ENCODE measurements at places on chromosomes 2 and 18.
A peak's percentile ranks its signal among the peaks of the same experiment; 100 is the strongest.

- no peak for DNase-seq
- no peak overlapping the region for H3K4me3 ChIP-seq
Measured at GRCh38 chr2:146873646-146874259, 971.1 kb upstream of the ACVR2A start.

- no peak overlapping the region for H3K4me3 ChIP-seq
- H3K27ac ChIP-seq: no peak overlapping the region
- no peak for DNase-seq
- no peaks in the 10 kb centered on the region for H3K36me3 ChIP-seq
- H3K27me3 ChIP-seq: no peaks in the 10 kb centered on the region
Measured at GRCh38 chr18:25235401-25236042, 116.4 kb downstream of the ZNF521 start.

- DNase-seq: no peak
- no peaks in the 10 kb centered on the region for H3K36me3 ChIP-seq
- H3K27me3 ChIP-seq: peaks cover 2% of the 10 kb centered on the region
- no peak overlapping the region for H3K27ac ChIP-seq
Measured at GRCh38 chr2:241966647-241967466, 97.3 kb downstream of the RTP5 start.

DNA sequence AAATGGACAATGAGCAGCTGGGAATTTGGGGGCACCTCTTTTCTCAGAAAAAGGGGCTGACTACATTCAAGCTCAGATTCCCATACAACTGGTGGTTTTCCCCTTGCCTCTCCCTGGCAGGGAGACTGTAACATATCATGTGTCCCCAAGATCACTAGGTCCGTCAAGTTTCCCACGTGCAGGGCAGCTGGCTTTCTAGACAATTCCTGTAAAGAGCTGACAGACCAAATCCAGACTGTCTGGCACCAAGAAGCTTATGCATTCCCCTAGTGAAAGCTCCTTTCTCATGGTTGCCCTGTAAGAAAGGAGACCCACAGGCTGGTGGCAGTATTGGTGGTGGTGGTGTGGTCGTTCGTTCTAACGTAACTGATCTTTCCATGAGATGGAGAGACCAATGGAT is 48.8 kb downstream of the THUMPD2 start:
- H3K27me3 ChIP-seq: no peaks in the 10 kb centered on the region
- no peak for DNase-seq
- H3K36me3 ChIP-seq: peaks cover 15% of the 10 kb centered on the region
- H3K27ac ChIP-seq: no peak overlapping the region

- no peak for DNase-seq
- no peak overlapping the region for H3K4me3 ChIP-seq
- H3K27me3 ChIP-seq: no peaks in the 10 kb centered on the region
- H3K4me1 ChIP-seq: peaks cover 2% of the 10 kb centered on the region
Measured at GRCh38 chr2:21317131-21317530, 193.4 kb downstream of the TDRD15 start.

- DNase-seq: no peak
- no peak overlapping the region for H3K4me3 ChIP-seq
- H3K27me3 ChIP-seq: no peaks in the 10 kb centered on the region
Measured at GRCh38 chr2:166841152-166841551, 47.1 kb upstream of the XIRP2 start.

- H3K27ac ChIP-seq: peak overlapping the region; percentile 62
- H3K4me1 ChIP-seq: peaks cover 81% of the 10 kb centered on the region
- H3K36me3 ChIP-seq: peaks cover 90% of the 10 kb centered on the region
- H3K4me3 ChIP-seq: peak overlapping the region; percentile 93
Measured at GRCh38 chr2:218224186-218224585, 7.2 kb downstream of the ARPC2 start.

GRCh38 chr2:136863874-136864273 is 98.5 kb downstream of the THSD7B start:
- no peak overlapping the region for H3K4me3 ChIP-seq
- no peak for DNase-seq
- no peaks in the 10 kb centered on the region for H3K4me1 ChIP-seq
- no peak overlapping the region for H3K27ac ChIP-seq
- no peaks in the 10 kb centered on the region for H3K27me3 ChIP-seq
- no peaks in the 10 kb centered on the region for H3K36me3 ChIP-seq

- peaks cover 14% of the 10 kb centered on the region for H3K36me3 ChIP-seq
- H3K27me3 ChIP-seq: no peaks in the 10 kb centered on the region
- H3K4me1 ChIP-seq: no peaks in the 10 kb centered on the region
- no peak overlapping the region for H3K27ac ChIP-seq
- DNase-seq: no peak
Measured at GRCh38 chr2:3192920-3193319, 184.7 kb downstream of the EIPR1 start.

GRCh38 chr2:68426848-68427579 is 40.1 kb downstream of the FBXO48 start:
- no peaks in the 10 kb centered on the region for H3K36me3 ChIP-seq
- peaks cover 2% of the 10 kb centered on the region for H3K4me1 ChIP-seq
- H3K4me3 ChIP-seq: no peak overlapping the region
- H3K27ac ChIP-seq: no peak overlapping the region

DNA sequence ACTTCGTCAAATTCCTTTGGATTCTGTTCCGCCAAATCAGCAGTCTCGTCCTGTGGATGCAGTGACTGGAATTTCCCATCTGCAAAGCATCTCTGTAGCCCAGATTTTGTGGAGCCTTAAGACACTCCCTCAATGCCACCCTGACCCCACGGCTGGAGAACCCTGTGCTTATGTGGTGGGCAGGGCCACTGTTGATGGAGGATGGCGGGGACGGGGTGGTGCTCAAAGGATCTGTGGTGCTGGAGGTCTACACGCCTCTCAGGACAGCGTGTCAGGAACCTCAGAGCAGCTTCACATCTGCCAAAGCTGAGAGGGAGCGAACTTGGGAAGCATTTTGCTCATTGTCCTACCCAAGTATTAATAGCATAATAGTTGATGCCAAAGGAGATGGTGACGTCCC is 200.1 kb downstream of the MGAT5 start:
- H3K4me3 ChIP-seq: no peak overlapping the region
- no peaks in the 10 kb centered on the region for H3K36me3 ChIP-seq
- DNase-seq: no peak

DNA sequence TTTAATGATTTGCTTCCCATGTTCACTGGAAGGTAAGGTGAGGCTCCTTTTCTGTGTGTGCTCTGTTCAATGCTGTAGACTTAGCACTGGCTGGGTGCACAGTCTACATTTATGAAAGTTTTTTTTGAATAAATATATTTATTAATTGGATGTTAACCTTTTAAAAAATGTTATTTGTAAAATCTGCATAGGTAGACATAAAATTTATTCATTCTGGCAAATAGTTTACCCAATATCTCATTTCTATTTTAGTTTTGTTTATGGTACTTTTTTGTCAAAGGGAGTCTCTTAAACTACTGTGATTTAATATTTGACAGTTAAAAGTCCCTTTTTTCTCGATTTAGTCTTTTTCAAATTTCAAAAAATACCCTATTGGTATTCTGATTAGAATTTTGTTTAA is 19.9 kb downstream of the CDKL4 start:
- H3K27me3 ChIP-seq: no peaks in the 10 kb centered on the region
- no peak overlapping the region for H3K27ac ChIP-seq
- peaks cover 55% of the 10 kb centered on the region for H3K4me1 ChIP-seq
- H3K36me3 ChIP-seq: peaks cover 22% of the 10 kb centered on the region
- no peak overlapping the region for H3K4me3 ChIP-seq
- no peak for DNase-seq

- no peak overlapping the region for H3K27ac ChIP-seq
- H3K36me3 ChIP-seq: no peaks in the 10 kb centered on the region
- DNase-seq: no peak
Measured at GRCh38 chr2:240355962-240356361, 79.5 kb upstream of the GPC1 start.

DNA sequence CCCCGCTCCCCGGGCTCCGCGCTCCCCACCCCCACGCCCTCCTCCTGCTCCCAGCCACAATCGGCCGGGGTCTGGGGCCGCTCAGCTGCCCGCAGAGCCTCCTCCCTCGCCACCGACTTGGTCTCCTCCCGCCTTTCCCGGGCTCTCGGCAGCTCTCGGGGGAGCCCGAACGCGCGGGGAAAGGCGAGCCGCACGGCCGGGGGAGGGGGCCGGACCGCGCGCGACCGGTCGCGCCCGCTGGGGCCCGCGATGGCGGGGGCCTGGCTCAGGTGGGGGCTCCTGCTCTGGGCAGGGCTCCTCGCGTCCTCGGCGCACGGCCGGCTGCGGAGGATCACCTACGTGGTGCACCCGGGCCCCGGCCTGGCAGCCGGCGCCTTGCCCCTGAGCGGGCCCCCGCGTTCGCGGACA is 327 bp downstream of the LTBP1 start:
- H3K4me1 ChIP-seq: peaks cover 13% of the 10 kb centered on the region
- no peaks in the 10 kb centered on the region for H3K36me3 ChIP-seq
- no peak overlapping the region for H3K4me3 ChIP-seq
- no peak overlapping the region for H3K27ac ChIP-seq

GRCh38 chr2:171345971-171346722 is 87.6 kb downstream of the METTL8 start:
- H3K27ac ChIP-seq: no peak overlapping the region
- no peak overlapping the region for H3K4me3 ChIP-seq
- H3K36me3 ChIP-seq: no peaks in the 10 kb centered on the region
- H3K4me1 ChIP-seq: peaks cover 21% of the 10 kb centered on the region
- DNase-seq: no peak

- H3K36me3 ChIP-seq: no peaks in the 10 kb centered on the region
- H3K4me3 ChIP-seq: no peak overlapping the region
- H3K4me1 ChIP-seq: no peaks in the 10 kb centered on the region
- H3K27ac ChIP-seq: no peak overlapping the region
Measured at GRCh38 chr18:50042611-50043010, 152.3 kb downstream of the MYO5B start.

- no peak overlapping the region for H3K4me3 ChIP-seq
- no peaks in the 10 kb centered on the region for H3K36me3 ChIP-seq
- no peaks in the 10 kb centered on the region for H3K27me3 ChIP-seq
- peaks cover 3% of the 10 kb centered on the region for H3K4me1 ChIP-seq
Measured at GRCh38 chr2:165268754-165269153, 29.5 kb downstream of the SCN2A start.

GRCh38 chr2:174846941-174847938 is 83.0 kb upstream of the CHRNA1 start:
- no peak for DNase-seq
- H3K36me3 ChIP-seq: no peaks in the 10 kb centered on the region
- H3K27ac ChIP-seq: no peak overlapping the region
- H3K4me1 ChIP-seq: peaks cover 3% of the 10 kb centered on the region
- H3K27me3 ChIP-seq: peaks cover 1% of the 10 kb centered on the region
- peak overlapping the region; percentile 12 for H3K4me3 ChIP-seq

- no peaks in the 10 kb centered on the region for H3K36me3 ChIP-seq
- H3K27ac ChIP-seq: no peak overlapping the region
Measured at GRCh38 chr2:224261326-224261725, 140.6 kb downstream of the FAM124B start.

DNA sequence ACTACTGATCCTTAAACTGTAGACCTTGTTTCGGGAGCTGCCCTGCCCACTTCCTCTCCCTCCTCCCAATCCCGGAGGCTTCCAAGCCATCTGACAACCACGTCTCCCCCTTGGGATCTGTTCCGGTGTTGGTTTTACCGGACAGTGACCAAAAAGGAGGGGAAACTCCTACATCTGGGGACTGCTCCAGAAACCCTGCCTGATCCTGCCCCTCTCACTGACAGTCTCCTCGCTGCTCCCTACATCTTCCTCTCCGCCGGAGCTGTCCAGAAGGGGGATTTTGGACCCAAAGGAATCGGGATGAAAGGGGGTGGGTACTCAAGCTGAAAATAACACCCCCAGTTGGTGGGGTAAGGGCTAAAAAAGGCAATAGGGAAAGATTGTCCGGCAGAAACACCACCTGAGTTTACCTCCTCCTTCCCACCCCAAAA is 1.5 kb downstream of the INO80D start:
- DNase-seq: peak; percentile 18
- peaks cover 24% of the 10 kb centered on the region for H3K4me1 ChIP-seq
- peak overlapping the region; percentile 97 for H3K4me3 ChIP-seq
- peaks cover 15% of the 10 kb centered on the region for H3K36me3 ChIP-seq
- H3K27ac ChIP-seq: peak overlapping the region; percentile 91

DNA sequence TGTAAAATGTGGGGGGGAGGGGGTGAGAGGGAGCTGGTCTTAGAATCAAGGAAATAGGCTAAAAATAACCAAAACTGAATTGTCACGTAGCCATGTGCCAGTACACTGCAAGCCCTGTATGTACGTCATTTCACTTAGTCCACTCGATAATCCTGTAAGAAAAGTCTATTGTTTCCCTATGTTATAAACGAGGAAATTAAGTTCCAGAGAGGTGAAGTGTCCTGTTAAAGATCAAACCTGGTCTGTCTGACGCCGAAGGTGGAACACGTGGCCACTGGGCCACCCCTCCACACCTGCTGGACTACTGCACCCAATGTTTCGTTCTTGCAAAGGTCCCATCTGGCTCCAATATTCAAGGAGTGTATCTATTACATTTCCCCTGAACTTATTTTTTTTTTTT is 29.6 kb downstream of the TFCP2L1 start:
- peaks cover 4% of the 10 kb centered on the region for H3K27me3 ChIP-seq
- H3K27ac ChIP-seq: no peak overlapping the region
- no peak overlapping the region for H3K4me3 ChIP-seq
- DNase-seq: no peak

GRCh38 chr2:177753682-177754491 is 318.7 kb downstream of the PDE11A start:
- peak overlapping the region; percentile 57 for H3K27ac ChIP-seq
- H3K36me3 ChIP-seq: no peaks in the 10 kb centered on the region
- H3K4me1 ChIP-seq: peaks cover 5% of the 10 kb centered on the region
- H3K27me3 ChIP-seq: peaks cover 38% of the 10 kb centered on the region

DNA sequence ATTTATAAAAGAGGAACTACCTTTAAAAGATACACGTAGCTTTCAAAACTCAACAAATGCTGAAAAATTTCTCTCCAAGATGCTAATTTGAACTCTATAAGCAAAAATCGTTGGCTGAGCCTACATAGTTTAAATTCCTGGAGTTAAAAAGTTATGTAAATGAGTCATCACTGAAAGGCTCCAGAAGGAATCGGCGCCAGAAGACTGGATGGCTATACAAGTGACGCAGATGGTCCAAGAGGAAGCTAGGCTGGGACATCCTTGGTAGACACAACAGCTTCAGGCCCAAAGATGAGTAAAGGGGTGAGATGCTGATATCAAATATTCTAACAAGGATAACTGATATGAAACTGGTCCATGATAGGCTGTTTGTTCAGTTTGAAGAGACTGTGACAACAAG is 22.8 kb upstream of the DNAH6 start:
- H3K27ac ChIP-seq: no peak overlapping the region
- H3K36me3 ChIP-seq: no peaks in the 10 kb centered on the region
- H3K4me3 ChIP-seq: no peak overlapping the region
- H3K27me3 ChIP-seq: peaks cover 5% of the 10 kb centered on the region
- no peak for DNase-seq
- H3K4me1 ChIP-seq: peaks cover 6% of the 10 kb centered on the region

DNA sequence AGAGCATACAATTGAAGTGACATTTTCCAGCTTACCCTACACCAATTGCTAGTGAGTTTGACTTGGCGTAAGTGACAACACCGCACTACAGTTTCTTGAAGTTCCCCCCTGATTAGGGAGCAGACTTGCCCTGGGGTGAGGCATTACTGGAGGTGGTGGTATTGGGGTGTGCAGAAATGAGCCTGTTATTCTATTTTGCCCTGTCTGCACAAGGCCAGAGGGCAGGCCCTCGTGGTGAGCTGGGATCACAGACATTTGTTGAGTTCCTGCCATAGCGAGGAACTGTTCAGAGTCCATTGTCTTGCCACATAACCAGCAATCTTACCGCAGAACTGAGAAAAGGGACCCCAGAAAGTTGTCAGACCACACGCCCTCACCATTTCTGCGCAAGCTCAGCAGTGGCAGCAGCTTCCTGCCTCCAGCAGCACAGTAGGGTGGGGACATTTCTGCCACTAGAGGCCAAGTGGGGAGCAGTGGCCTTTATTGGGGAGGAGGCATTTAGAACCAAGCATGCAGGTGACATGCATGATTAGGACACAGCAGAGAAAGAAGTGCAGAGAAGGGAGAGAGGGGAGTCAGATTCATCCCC is 103.6 kb upstream of the BCL2L11 start:
- no peak overlapping the region for H3K27ac ChIP-seq
- H3K36me3 ChIP-seq: no peaks in the 10 kb centered on the region
- peaks cover 8% of the 10 kb centered on the region for H3K27me3 ChIP-seq

All from T-helper 2 cell treated with Interferon-gamma antibody and Interleukin-4, amounts not matched to agents 5 μg/mL and 100 μg/mL, for 36 hours (primary cell).